ENCODE measurements at places on chromosomes 11 and 22. TPM values are rescaled to one million over a fixed set of nuclear protein-coding genes. Genes with fewer than 3 reads are reported as not detected.
A peak's percentile ranks its signal among the peaks of the same experiment; 100 is the strongest.

- no peak overlapping the region for H3K4me3 ChIP-seq
- DNase-seq = no peak
- H3K27ac ChIP-seq = no peak overlapping the region
- no peaks in the 10 kb centered on the region for H3K36me3 ChIP-seq
These were observed 13.9 kb downstream of the FZD4 start for GRCh38 chr11:86941077-86941870.

GRCh38 chr11:83612891-83613766 is 327.0 kb upstream of the CCDC90B start:
- no peak overlapping the region for H3K4me3 ChIP-seq
- H3K4me1 ChIP-seq = no peaks in the 10 kb centered on the region
- peaks cover 3% of the 10 kb centered on the region for H3K27me3 ChIP-seq
- no peak overlapping the region for H3K27ac ChIP-seq
- no peaks in the 10 kb centered on the region for H3K36me3 ChIP-seq

Gene C1QTNF5
- total RNA-seq = not detected

DNA sequence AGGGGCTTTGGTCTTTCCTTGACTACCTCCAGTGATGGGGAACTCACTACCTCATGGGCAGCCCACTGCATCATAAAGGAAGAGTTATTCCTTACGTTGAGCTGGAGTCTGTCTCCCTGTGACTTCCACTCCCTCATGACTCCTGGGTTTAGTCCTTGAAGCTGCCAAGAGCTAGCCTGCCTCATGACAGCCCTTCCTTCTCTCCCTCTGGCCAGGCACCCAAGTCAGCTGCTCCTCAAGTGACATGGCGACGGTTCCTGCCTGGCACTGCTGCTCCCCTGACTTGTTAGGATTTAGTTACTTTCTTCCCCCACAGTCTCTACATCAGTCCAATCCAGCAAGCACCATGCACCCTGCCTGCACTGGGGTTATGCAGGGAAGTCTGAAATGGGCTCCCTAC is 196.1 kb upstream of the TBCEL start:
- no peak for DNase-seq
- no peaks in the 10 kb centered on the region for H3K4me1 ChIP-seq
- H3K27me3 ChIP-seq = no peaks in the 10 kb centered on the region
- no peak overlapping the region for H3K4me3 ChIP-seq
- no peaks in the 10 kb centered on the region for H3K36me3 ChIP-seq
- H3K27ac ChIP-seq = no peak overlapping the region

Gene APOL5
- not detected for total RNA-seq

Gene GRAP2
- 138 TPM for total RNA-seq

GRCh38 chr22:39575552-39575825 is 4.9 kb downstream of the CACNA1I start:
- H3K27ac ChIP-seq = no peak overlapping the region
- H3K4me3 ChIP-seq = no peak overlapping the region
- H3K36me3 ChIP-seq = no peaks in the 10 kb centered on the region
- no peaks in the 10 kb centered on the region for H3K4me1 ChIP-seq

GRCh38 chr11:70473186-70473872 is 75.0 kb downstream of the CTTN start:
- no peak overlapping the region for H3K4me3 ChIP-seq
- no peaks in the 10 kb centered on the region for H3K4me1 ChIP-seq
- H3K27ac ChIP-seq = no peak overlapping the region
- H3K27me3 ChIP-seq = peaks cover 9% of the 10 kb centered on the region
- DNase-seq = no peak
- no peaks in the 10 kb centered on the region for H3K36me3 ChIP-seq

DNA sequence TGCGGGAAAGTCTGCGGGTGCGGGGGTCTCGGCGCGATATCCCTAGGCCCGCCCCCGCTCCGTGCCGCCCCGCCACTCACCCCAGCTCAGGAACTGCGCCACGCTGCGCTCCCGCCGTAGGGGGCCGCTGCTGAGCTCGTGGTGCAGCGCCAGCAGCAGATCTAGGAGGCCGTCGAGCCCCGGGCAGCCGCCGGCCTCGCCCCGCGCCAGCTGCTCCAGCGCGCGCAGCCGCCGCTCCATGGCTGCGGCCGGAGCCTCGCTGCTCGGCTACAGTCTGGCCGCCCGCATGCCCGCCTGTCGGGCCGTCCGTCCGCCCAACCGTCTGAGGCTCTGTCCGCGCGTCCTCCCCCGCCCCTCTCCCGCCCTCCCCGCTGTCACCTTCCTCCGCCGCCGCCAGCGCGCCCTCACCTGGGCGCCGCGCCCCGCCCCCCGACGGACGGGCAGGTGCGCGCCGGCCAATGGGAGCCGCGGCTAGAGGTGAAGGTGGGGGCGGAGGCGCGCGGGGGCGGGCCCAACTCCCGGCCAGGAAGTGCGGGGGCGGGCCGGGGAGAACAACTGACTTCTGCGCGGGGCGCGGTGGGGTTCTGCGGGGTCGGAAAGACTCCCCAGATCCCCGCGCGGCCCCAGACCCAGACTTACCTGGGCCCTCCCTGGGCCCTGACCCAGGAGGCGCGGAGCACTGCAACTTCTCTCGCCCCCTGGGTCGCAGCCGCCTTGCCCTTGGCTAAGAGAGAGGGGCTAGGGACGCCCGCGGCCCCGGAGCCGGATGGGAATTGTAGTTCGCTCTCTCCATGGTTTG is at the start of gene CDC42BPG:
Gene CDC42BPG (minus strand): TSS at position 324 of the 799 bp plus-strand sequence. CDS start 84 bp downstream, at position 240.
- H3K27ac ChIP-seq = peak within 1 kb of the TSS; percentile 43
- peaks cover 37% of the 10 kb centered on the region for H3K4me1 ChIP-seq
- DNase-seq = peak; percentile 63
- H3K27me3 ChIP-seq = no peaks in the 10 kb centered on the region
- no peaks in the 10 kb centered on the region for H3K36me3 ChIP-seq

Gene GLYAT
- total RNA-seq = not detected

Gene FOLR2
- total RNA-seq = not detected

GRCh38 chr11:33531743-33532181 is 168.9 kb downstream of the C11orf91 start:
- H3K27me3 ChIP-seq = peaks cover 11% of the 10 kb centered on the region
- no peaks in the 10 kb centered on the region for H3K4me1 ChIP-seq
- H3K27ac ChIP-seq = no peak overlapping the region
- H3K36me3 ChIP-seq = no peaks in the 10 kb centered on the region
- H3K4me3 ChIP-seq = no peak overlapping the region

Data from activated CD4-positive, alpha-beta T cell treated with anti-CD3 and anti-CD28 coated beads, Interleukin-2, amount 10 ng/mL, durations not matched to agents 7 days and 5 days (primary cell).